ENCODE measurements at places on chromosomes 7 and 10.

GRCh38 chr10:84608126-84608525 is 279.7 kb downstream of the CCSER2 start:
- no peak for DNase-seq

DNA sequence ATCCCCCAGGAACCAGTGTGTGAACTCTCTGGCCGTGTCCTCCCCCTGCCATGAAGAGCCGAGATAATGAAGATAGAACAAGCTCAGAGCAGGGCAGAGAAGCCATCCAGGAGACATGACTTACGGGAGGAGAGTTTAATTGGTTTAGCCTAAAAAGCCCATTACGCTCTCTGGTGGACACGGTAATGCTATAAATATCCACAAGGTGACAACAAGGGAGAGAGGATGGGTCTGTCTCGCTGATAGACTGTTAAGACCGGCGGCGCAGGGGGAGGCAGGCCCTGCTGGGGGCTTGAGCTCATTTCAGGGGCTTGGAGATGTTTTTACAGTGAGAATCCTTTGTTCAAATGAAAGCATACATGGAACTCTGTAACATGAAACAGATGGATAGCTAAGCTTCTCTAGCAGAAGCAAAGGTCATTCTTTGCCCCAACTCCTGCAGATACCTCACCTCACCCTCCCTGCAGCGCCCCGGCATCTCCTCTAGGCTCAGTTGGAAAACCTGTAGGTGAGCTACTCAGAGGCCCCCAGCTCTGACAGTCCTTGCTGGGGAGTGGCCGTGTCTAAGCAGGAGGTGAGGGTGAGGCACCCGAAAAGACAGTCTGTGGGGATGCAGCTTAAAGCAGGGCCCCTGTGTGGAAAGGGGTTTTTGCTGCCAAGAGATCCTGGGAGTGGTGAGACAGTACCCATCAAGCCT is 40.8 kb upstream of the LOXL4 start:
- DNase-seq, result no peak

GRCh38 chr7:131212114-131212513 is 115.6 kb upstream of the MKLN1 start:
- DNase-seq, result no peak

DNA sequence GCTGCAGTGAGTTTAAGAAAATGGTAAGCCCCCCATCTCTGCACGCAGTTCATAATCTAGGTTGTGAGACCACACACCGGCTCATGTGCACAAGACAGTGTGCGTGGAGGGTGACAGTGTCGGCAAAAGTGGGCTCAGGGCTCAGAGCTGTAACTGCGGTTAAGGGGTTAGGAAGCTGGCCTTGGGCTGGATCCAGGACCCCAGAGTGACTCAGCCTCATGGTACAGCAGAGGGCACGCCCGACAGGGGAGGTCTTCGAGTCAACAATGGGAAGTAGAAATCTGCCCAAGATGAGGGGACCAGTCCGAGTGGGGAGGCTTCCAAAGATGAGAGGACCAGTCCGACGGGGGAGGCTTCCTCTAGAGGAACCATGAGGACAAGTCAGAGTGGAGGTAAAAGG is 437.7 kb downstream of the DNAJB6 start:
- no peak for DNase-seq

GRCh38 chr7:96021568-96021967 is 249.2 kb downstream of the DYNC1I1 start:
- DNase-seq, result no peak

- DNase-seq, result peak; percentile 21
Observed at GRCh38 chr10:14093730-14094484, 236.8 kb downstream of the FRMD4A start.

- no peak for DNase-seq
Observed at GRCh38 chr10:12749760-12750478, 251.6 kb downstream of the CCDC3 start.

- no peak for DNase-seq
Observed at GRCh38 chr10:17213646-17214349, 12.3 kb upstream of the TRDMT1 start.

DNA sequence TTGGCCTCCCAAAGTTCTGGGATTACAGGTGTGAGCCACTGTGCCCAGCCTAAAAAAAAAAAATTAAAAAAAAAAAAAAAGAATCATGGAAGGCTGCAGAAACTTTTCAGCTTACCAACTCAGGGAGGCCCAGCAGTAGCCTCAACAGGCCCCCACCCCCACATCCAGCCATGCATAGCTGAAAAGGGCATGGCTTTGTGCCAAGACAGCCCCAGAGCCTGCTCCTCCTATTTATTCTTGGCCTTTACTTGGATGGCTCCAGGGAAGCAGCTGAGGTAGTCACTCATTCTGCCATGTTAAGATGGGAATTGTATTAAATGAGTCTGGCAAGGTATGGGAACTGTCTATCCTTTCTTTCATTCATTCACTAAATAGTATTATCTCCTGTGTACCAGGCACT is 13.7 kb upstream of the CNNM2 start:
- no peak for DNase-seq

- no peak for DNase-seq
Observed at GRCh38 chr10:20953120-20953519, 56.0 kb upstream of the NEBL start.

- no peak for DNase-seq
Observed at GRCh38 chr10:131646551-131647525, 254.0 kb upstream of the PPP2R2D start.

DNA sequence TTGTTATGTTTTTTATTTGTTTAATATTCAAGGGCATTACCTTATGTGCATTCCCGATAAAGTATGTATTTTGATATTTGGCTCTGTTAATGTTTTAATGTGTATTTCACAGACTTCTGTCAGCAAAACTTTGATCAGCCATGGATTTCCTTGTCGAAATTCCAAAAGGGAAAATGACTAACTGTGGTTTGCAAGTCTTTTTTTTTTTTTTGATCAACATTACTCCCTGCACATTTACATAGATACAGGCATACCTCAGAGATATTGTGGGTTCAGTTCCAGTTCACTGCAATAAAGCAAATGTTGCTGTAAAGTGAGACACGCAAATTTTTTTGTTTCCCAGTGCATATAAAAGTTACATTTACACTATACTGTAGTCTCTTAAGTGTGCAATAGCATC is 351.9 kb downstream of the CXCL12 start:
- DNase-seq, result no peak

DNA sequence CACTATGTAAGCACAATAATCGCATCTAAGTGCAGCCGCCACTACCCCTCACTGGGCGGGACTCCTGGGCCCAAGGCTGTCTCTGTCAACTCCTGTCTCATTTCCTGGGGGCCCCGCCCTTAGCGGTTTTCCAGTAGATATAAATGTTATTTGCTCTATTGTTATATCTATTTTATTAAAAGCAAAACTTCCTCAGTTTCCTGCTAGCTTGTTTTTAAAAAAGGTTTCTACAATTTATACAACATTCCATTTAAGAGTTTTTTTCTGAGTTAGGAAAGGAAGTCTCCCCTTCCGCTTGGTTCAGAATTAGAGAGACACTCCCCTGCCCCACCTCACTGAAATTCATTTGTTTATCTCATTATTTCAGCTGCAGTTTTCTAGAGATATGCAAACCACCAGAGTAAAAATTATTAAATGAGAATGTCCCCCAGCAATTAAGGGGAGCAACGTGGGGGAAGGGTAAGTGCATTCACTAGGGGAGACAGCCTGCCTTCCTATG is 82.7 kb downstream of the RAMP3 start:
- no peak for DNase-seq

DNA sequence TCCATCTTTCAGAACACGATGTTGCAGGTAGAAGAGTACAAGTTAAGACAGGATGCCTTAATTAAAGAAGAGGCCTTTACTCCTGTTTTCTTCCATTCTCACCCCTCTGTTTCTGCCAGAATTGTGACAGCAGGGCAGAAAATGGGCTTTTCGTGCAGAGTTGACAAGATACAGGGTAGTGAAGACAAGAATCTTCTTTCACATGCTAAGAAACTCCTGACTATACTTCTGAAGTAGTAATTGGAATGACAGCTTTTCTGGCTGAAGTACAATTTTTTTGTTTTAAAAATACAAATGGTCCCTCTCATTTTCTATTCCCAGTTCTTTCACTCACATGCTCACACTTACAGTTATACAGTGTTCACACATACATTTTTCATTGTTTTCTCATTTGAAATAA is 22.1 kb downstream of the HDAC9 start:
- DNase-seq, result no peak

DNA sequence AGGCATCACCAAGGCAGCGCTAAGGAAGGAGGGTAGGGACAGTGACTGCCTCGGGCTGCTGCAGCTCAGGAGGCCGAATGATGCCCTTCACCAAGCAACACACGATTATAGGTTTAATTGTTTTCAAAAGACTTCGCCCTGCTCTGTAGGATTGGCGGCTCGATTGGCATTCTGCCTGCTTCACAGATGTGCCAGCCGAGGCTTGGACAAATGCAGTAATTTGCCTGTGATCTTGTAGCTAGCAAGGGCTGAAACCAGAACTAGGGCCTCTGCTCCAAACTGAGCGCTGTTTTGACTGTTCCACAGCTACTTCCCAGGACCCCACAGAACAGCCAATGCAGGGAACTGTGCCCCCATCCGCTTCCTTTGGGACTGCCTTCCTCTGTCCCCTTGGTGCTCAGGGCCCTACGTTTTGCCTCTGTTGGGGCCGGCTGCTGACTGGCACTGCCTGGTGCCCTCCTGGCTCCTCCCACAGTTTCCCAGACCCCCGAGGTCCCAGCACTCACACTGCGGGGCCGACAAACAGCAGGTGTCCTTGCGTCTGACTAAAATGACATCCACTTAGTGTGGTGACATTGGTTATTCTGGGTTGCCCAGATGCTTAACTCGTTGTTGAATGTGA is 62.6 kb upstream of the EN2 start:
- DNase-seq, result no peak

DNA sequence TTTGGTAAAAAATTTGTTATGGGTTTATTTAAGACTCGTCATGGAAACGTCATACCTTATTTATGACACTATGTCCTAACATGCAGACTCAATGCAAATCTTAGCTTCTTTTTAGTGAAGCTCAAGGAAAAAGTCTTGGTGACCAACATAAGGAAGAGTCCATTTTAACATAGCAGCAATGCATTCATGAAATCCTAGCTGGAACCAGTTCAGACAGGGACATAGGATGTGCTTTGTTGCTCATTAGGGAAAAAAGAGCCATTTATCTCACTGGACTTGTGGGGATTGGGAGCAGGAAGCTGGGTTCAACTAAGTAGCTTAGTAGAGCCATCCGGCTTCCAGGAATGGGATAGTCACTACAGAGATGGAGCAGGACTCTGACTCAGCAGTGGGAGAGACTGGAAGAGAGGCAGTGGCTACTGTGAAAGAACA is 100.7 kb upstream of the DKK1 start:
- no peak for DNase-seq

DNA sequence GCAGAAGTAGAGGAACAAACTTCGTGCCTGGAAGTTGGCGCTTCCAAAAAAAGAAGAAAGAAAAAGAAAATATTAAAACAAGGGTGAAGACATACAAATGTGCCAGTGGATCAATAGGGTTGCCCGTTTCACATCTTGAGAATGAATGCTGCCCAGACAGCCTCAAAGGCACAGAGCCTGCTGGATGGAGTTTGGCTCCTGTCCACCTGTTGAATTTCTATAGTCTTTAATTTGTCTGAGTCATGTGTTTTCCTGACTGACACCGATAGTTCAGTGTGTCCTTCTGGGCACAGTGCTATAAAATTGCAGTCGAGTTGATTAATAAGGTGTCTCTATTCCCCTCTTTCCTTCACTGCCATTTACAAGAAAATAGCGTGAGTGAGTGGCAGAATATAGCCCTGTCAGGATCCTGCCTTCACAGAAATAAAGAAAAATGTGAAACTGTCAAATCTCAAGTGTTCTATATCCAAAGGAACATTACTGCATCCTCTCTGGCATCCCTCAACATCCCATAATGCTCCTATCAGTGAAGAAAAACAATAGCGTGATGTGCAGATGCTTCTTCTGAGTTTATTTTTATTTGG is 471.3 kb upstream of the AUTS2 start:
- no peak for DNase-seq

DNA sequence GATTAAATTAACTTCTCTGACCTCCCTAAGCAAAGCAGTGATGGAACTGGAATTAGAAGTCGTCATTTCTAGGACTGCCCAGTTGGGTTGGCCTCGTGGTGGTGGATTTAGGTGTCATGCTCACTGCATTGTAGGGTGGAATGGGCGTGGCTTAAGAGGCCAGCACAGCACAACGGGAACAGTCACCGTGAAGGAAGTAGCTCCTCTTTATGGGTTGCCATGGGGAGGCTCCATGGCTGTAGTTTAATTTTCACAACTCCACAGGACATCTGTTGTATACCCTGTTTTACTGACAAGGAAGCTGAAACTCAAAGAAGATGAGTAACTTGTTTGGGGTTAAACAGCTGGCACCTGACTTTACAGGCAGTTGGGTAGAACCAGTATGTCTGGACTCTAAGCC is 208.3 kb downstream of the CELF2 start:
- DNase-seq, result no peak

- peak; percentile 15 for DNase-seq
Observed at GRCh38 chr10:70115948-70116682, 16.5 kb downstream of the AIFM2 start.

GRCh38 chr10:95414844-95415485 is 124.2 kb upstream of the PDLIM1 start:
- peak; percentile 43 for DNase-seq

GRCh38 chr10:31604646-31605170 is 285.7 kb downstream of the ZEB1 start:
- no peak for DNase-seq

DNA sequence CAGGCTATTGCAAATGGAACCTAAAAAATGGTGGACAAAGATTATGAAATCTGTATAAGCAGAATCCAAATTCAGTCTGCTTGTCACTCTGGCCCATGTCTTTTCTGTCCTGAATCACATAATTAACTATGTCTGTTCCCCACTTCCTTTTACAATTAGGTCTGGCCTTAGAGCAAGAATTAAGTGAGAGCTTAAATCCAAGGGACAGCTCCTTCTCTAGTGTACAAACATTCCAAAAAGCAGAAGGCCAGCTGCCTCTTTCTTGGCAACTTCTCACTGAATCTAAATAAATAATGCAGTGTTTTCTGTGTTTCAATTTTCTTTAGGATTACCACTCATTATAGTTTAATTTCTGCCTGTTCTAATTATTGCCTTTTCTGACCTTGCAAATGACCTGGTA is 39.3 kb upstream of the NEBL start:
- DNase-seq, result no peak

DNA sequence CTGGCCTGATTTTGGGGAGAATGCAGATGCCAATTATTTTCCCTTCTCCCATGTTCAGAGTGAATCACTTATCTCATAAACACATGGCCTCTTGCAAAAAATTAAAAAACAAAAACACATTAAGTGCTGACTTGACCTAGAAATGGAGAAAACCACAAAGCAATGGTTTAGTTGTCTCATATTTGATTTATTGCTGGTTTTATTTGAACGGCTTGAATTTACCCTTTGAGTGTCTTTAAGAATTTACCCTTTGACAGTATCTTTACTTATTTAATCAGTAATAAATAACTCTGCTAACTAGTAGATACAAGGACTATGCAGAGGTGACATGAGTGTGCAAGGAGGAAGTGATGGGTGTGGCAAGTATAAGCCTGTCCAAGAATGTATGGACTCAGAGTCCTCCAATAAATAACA is 68.1 kb upstream of the GSDME start:
- no peak for DNase-seq

- no peak for DNase-seq
Observed at GRCh38 chr7:147809786-147810185, 780.8 kb upstream of the C7orf33 start.

- DNase-seq, result no peak
Observed at GRCh38 chr7:157474685-157475084, 137.9 kb downstream of the DNAJB6 start.

Measured in hindlimb muscle (tissue), 1 donor.